NCI-H526 (cell line): ENCODE measurements at places on chromosomes 16 and 17.

GRCh38 chr16:89759746-89760340 is 38.5 kb downstream of the ZNF276 start:
- DNase-seq, result no peak

DNA sequence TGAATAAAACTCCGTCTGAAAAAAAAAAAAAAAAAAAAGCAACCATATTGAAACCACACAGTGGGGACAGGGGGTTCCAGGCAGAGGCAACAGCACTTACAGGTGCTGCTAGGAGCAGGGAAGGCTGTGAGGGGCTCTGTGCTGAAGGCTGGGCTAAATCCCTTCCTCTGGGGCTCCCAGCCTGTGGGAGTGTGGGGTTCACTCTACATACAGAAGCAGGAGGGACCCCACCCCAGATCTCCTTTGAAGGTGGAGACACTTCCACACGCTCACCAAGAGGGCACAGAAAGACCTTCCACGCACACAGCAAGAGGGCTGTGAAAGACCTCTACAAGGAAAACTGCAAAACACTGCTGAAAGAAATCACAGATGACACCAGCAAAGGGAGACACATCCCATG is 53.9 kb downstream of the USP22 start:
- DNase-seq, result no peak

DNA sequence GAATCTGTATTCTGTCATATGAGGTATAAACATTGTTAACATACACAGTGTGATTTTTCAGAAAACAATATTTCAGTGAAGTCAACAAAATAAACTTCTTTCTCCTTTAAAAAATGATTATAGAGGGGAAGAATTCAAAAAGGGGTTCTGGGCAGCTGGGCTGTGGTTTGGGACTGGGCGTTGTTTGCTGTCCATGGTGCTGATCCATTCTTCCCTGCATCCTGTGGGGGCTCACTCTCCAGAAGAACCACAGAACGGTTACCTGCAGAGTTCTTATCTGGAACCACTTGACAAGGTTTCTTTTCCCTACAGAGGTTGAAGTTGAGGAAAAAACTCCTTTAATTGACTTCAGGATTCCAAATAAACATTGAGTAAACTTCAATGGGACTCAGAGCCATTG is 1091.0 kb downstream of the CDH8 start:
- DNase-seq, result no peak

DNA sequence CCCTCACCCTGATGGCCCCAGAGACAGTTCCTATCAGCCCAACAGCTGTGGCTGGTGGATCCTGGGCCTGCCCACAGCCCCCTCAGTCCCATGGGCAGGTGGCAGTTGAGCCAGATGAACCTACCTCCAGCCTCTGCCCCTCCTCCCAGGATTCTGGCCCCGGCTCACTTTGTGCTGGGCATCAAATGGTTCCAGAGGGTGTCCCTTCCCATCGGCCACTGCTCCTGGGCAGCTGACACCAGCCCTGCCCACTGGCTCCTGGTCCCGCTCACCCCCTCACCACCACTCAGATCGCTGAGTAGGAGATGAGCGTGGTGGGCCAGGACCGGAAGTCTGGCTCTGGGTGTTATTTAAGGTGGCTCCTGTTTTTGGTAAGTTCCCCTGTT is 2.0 kb downstream of the TTYH2 start:
- no peak for DNase-seq

- DNase-seq, result no peak
These were observed 25.9 kb downstream of the ZFHX3 start for GRCh38 chr16:73021866-73022495.
